ENCODE measurements at places on chromosomes 16 and 17.

DNA sequence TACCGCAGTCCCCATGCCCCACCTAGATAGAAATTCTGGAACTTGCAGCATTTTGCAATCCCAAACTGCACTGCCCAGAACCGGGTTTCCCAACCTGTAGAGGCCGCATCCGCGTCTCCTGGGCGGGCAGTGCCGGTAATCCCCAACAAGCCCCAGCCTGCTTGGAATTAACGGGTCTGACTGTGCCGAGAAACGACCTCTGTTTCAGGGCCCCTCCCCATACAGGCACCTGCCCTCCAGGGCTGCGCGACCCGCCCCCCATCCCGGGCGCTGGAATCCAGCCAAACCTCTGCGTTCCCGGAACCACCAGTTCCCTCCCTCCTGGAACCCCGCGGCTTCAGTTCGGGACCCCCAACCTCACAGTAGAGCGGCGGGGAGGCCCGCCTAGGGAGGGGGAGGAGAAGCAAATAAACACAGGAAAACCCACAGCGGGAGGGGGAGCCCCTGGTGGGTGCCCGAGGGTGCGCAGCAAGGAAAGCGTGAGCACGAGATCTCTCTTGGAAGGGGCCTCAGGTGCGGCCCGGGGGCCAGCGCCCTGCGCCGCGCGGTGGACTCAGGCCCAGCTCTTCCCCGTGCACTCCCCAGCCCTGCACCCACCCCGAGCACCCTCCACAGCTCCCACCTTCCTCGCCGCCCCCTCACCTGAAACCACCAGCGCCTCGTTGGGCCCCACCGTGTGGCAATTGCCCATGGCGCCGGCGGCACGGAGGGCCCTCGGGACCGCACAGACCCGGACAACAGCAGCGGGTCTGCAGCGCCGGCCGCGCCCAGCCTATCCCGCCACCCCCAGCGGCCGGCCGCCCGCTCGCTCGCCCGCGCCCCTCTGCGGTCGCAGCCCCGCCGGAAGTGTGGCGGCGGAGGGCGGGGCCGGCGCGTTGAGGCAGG, at the start of gene FLOT2:
TSS of gene FLOT2 (minus strand) at position 850 of the 885 bp plus-strand sequence. CDS start at position 691, 159 bp downstream.
- DNase-seq: peak; percentile 90

- DNase-seq: no peak
Observed at GRCh38 chr16:80015566-80015965, 415.0 kb upstream of the MAF start.

- DNase-seq: no peak
Observed at GRCh38 chr17:49664706-49665211, 13.1 kb downstream of the SPOP start.

GRCh38 chr17:30290696-30291542, 825 bp downstream of the BLMH start:
- peak; percentile 85 for DNase-seq

- no peak for DNase-seq
Observed at GRCh38 chr16:85608515-85608885, 4.6 kb upstream of the GSE1 start.

GRCh38 chr16:5928476-5929065, 831.0 kb upstream of the EEF2KMT start:
- peak; percentile 72 for DNase-seq

Measured in endodermal cell (in vitro differentiated cells).